ENCODE measurements at places on chromosomes 3 and 15. TPM values are rescaled to one million over a fixed set of nuclear protein-coding genes. Genes with fewer than 3 reads are reported as not detected.

PPP2R3A gene
- total RNA-seq = 21.4 TPM

ZBED2 gene
- total RNA-seq = not detected

ROPN1B gene
- total RNA-seq = 2.8 TPM

MAN2A2 gene
- 27.7 TPM for total RNA-seq

SPESP1 gene
- 24.6 TPM for total RNA-seq

CCDC39 gene
- total RNA-seq = not detected

PRSS50 gene
- total RNA-seq = 0.85 TPM

CCR1 gene
- total RNA-seq = not detected

PAQR9 gene
- total RNA-seq = 2.5 TPM

MFGE8 gene
- total RNA-seq = 9.6 TPM

PLAAT1 gene
- 5.4 TPM for total RNA-seq

CHRFAM7A gene
- 3.3 TPM for total RNA-seq

Measured in motor neuron (in vitro differentiated cells).